ENCODE measurements at places on chromosomes 13 and 19. TPM values are rescaled to one million over a fixed set of nuclear protein-coding genes. Genes with fewer than 3 reads are reported as not detected.

- no peaks in the 10 kb centered on the region for H3K36me3 ChIP-seq
- H3K27me3 ChIP-seq, result no peaks in the 10 kb centered on the region
- H3K27ac ChIP-seq, result no peak overlapping the region
Observed at GRCh38 chr13:111345682-111346081, 25.2 kb downstream of the TEX29 start.

Gene RFPL4AL1
- total RNA-seq, result not detected

Gene LILRA2
- not detected for total RNA-seq

DNA sequence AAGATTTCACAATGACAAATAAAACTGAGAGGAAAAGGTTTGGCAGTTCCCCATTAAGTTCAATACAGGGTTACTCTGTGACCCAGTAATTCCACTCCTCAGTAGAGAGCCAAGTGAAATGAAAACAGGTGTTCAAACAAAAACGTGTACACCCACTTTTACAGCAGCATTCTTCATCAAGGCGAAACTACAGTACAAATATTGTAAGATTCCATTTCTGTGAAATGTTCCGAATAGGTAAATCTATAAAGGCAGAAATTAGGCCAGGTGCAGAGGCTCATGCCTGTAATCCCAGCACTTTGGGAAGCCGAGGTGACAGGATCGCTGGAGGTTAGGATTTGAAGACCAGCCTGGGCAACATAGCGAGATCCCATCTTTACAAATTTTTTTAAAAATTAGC lies 8.9 kb upstream of the GDF15 start:
- no peak overlapping the region for H3K27ac ChIP-seq
- no peak for DNase-seq

- no peaks in the 10 kb centered on the region for H3K36me3 ChIP-seq
- no peak for DNase-seq
- H3K4me1 ChIP-seq, result peaks cover 8% of the 10 kb centered on the region
- no peak overlapping the region for H3K4me3 ChIP-seq
Observed at GRCh38 chr13:77919246-77919920, 752 bp upstream of the EDNRB start.

DNA sequence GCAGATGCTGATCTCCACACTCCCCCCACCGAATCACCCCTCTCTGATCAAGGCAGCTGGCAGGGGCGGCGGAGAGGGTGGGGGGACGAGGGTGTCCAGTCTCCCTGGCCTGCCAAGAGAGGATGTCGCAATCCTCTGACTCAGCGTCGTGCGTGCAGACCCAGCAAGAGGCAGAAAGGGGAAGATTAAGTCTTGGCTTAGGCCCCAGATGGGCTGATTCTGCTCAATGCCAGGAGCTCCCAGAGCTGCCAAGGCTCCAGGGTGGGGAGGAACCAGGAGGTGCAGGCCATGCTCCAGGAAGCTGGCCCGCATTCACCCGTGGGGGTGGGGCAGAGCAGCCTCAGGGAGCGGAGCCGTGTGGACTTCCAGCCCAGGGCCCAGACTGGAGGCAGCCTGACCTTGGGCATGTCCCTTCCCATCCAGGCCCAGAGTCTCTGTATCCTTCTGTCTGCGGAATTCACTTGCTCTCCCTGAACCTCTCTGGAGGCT lies 6.6 kb upstream of the BCL3 start:
- DNase-seq, result no peak
- H3K36me3 ChIP-seq, result no peaks in the 10 kb centered on the region
- peaks cover 20% of the 10 kb centered on the region for H3K4me1 ChIP-seq
- no peak overlapping the region for H3K27ac ChIP-seq
- H3K27me3 ChIP-seq, result peaks cover 4% of the 10 kb centered on the region

Gene ZNF221
- total RNA-seq, result 0.75 TPM

DNA sequence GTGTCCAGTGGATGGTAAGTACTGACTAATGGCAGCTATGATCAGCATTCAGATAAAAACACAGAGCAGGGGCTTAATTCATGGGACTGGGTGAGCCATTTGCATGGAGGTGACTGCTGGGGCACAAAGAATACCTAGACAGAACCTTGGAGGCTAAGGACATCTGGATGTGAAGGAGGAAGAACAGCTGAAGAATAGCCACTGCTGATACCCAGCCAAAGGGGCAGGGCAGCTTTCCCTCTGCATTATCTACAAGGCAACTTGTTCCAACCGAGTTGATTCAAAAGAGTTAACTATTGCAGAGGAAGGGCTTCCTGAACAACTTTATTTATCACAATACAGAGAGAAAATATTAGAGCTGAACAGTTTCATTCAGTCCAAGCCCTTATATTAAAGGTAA lies 13.1 kb upstream of the THSD1 start:
- H3K36me3 ChIP-seq, result peaks cover 36% of the 10 kb centered on the region
- no peak overlapping the region for H3K4me3 ChIP-seq
- no peaks in the 10 kb centered on the region for H3K27me3 ChIP-seq

DNA sequence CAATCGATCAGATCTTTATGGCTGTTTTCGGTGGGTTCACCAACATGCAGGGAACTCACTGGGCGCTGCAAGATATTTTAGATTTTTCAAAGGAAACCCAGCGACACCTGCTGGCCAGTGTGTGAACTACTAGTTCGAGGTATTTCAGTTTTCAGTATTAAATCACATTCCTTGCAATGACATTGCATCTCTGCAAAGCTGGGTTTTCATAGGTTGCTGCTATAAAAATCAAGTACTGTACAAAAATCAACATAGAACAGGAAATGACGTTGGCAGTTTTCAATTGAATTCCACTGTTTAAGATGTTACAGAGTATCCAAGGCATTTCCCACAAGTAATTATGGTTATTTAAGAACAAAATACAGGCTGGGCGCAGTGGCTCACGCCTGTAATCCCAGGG lies 17.6 kb downstream of the LIG1 start:
- H3K4me1 ChIP-seq, result no peaks in the 10 kb centered on the region
- peaks cover 23% of the 10 kb centered on the region for H3K36me3 ChIP-seq
- DNase-seq, result peak; percentile 44
- H3K27ac ChIP-seq, result no peak overlapping the region

DNA sequence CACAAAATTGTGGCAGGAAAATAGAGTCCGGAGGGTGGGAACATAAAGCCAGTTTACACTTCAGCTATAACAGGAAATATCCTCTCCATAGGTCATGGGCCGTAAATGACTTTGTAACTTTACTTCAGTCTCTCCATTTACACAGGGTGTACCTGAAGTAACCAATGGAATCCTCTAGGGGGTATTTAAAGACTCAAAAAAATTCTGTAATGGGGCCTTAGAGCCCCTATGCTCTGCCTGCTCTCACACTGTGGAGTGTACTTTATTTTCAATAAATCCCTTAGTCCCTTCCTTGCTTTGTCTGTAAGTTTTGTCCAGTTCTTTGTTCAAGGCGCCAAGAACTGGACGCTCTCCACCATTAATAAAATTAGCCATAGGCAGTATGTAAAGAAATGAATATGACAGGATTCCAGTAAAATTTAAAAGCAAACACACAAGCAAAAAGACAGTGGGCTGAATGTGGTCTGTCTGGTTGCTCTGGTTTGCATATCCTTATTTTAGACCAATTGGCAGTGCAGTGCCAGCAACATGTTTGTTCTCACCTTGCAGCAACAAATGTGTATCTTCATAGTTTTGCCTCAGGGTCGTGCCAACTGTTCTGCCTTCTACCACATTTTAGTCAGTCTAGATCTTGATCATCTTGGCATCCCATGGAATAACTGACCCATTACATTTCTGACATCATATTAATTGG lies 801.5 kb upstream of the SPRY2 start:
- H3K4me3 ChIP-seq, result no peak overlapping the region
- H3K27ac ChIP-seq, result no peak overlapping the region
- H3K36me3 ChIP-seq, result no peaks in the 10 kb centered on the region
- H3K4me1 ChIP-seq, result no peaks in the 10 kb centered on the region

Gene JSRP1
- total RNA-seq, result not detected

Gene NFKBIB
- 98.1 TPM for total RNA-seq

DNA sequence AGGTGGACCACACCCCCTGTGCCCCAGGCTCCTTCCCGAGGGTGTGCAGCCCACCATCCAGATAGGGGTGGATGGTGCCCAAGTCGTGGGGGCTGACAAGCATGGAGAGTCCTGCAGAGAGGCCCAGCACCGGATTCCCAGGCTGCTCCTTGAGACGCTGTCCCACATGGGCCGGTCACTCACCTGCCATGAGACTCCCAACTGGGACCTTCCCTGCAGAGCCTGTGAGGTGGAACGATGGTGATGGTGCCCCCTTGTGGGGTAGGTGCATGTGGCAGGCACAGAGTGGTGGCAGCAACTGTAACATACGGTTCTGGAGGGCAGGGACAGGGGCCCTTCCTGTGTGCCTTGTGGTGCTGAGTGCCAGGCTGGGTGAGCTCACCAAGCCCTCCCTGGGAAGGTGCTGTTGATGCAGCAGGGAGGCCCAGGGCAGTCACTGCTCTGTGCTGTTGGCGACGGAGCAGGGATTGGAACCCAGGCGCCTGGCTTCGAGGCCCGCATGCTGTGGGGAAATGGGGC lies 33.1 kb downstream of the PPP1R37 start:
- DNase-seq, result peak; percentile 49
- H3K27ac ChIP-seq, result no peak overlapping the region
- H3K4me3 ChIP-seq, result no peak overlapping the region
- peaks cover 11% of the 10 kb centered on the region for H3K4me1 ChIP-seq

DNA sequence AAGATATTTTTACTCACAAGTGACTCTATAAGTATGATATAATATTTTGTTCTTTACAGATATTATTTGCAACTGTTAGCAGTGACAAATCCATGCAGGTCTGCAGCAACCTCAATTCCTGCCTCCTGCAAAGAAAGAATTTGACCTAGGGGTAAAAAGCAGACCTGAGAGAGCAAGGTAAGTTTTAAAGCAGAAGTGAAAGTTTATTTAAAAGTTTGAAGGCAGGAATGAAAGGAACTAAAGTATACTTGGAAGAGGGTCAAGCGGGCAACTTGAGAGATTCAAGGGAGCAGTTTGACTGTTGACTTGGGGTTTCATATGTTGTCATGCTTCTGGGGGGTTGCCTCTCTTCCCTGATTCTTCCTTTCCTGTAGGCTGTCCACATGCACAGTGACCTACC lies 520.1 kb upstream of the PCDH20 start:
- H3K36me3 ChIP-seq, result no peaks in the 10 kb centered on the region
- no peaks in the 10 kb centered on the region for H3K27me3 ChIP-seq
- H3K4me3 ChIP-seq, result no peak overlapping the region
- no peak for DNase-seq

Gene ZNF844
- total RNA-seq, result 0.73 TPM
